ENCODE measurements at places on chromosomes 11 and 22.

DNA sequence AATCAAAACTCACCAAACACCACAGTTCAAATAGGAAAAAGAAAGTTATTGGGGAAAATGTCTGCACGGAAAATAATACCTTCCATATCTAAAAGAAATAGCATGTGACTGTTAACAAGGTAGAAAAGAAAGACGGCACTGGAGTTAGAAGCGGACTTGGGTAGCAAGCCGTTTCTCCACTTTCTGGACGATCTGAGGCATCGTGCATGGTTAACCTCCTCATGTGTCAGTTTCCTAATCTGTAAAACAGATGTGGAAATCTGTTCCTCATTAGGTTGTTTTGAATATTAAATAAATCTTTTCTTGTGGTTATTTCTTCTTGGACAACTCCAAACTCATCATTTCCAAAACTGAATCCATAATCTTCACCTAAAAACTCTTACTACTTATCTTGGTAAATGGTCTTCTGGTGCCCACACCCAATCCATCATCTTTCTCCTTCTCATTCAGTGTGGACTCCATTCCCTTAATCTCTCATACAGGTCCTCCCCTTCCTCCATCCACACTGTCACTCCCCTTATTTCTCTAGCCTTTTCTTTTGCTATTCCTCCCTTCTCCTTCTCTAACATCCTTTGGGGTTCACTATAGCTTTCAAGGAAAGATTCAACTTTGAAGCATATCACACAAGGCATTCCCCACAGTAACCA, 53.5 kb downstream of the VSIG10L2 start:
- DNase-seq, result no peak

- no peak for DNase-seq
These were observed 177.9 kb downstream of the JRKL start for GRCh38 chr11:96567667-96568066.

DNA sequence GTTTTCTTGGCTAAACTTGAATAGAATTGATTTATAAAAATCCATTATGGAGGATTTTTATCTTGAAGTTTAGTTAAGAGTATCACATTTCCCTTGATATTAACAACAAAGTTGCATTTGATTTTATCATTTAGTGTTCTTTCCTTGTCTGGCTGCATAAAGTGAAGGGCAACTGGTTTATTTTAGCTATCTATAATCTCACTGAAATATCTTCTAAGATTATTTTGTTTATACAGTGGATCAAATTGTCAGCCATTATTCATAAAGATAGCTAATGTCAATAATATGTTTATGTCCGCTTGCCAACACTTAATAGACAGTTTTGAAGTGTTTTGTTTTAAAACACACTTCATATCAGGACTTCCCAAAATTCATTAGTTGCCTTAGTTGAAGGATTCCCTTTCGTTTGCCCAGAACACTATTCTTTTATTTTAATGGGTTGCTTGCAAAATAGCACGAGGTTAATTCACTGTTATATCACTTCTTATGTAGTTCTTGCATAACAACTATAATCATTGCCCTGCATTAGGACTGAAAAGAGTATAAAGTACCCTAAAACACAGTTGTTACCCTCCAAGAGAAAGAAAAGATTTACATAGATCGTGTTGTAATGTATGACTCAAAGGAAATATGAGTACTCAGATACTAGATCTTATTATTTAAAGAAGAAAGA, 73.0 kb downstream of the MSANTD4 start:
- no peak for DNase-seq

DNA sequence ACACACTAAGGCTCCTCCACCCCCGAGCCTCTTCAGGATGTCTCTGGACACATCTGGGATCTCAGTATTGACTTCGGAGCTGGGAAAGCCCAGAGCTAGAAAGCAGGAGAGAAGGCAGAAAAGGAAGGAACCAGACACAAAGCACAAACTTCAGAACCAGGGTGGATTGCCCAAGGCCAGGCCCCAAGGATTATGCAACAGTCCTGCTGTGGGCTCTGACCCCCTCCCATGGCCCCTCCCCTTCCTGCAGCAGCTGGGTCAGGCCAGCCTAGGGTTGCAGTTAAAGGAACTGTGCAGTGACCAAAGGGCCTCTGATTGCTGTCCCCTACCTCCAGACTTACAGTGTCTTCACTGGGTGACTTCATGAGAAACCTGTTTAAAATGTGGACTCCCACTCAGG, 5.3 kb downstream of the KCNE3 start:
- DNase-seq, result no peak

DNA sequence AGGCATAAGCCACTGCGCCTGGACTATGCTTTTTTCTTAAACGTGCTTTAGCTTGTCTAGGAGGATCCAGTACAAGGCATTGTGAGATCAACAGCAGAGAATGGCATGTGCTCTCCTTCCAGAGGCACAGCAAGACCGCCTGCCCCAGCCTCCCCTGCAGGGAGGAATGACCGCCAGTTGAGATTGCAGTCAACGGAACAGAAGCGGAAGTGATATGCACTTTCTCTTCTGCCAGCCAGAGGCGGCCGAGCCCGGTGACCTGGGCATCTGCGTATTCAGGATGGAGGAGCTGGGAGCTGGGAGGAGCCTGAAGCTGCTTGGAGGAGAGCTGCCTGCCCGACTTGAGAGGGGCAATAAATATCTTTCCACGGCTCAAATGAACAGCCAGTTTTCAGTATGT, 243.0 kb downstream of the CTTN start:
- no peak for DNase-seq

DNA sequence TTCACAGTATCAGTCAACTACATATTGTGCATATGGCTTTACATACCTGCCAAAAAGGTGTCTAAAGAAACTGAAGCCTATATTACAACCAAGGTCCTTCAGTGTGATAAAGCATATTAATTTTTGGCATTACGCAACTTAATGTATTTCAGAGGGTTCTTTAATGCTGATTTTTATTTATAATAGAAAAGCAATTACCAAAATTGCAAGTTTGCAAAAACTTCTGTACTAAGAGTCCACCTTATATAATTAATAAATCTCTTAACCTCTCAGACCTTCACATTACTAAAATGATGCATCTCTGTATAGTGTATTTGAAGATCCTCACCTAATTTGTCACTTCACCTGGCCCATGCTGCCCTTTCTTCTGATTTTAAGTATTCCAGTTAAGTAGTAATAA, 128.6 kb downstream of the GUCY1A2 start:
- DNase-seq, result no peak

DNA sequence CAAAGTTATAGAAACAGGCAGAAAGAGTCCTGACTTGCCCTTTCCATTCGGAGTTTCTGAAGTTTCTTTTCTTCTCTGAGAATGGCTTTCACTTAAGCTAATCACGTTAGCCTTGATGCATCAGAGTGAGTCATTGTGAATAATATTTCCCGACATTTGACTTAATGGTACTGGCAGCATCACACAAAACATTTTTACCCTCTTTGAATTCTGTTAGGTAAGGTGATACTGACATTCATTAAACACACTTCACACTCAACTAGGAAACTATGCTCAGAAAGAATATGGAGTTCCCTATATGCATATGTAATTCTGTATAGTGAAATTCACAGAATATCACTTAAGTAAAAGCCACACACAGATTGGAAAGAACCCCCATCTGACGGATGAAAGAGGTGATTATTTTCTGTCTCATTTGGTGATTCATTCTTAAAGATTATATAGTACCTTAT, 120.8 kb upstream of the ARHGAP20 start:
- DNase-seq, result no peak

DNA sequence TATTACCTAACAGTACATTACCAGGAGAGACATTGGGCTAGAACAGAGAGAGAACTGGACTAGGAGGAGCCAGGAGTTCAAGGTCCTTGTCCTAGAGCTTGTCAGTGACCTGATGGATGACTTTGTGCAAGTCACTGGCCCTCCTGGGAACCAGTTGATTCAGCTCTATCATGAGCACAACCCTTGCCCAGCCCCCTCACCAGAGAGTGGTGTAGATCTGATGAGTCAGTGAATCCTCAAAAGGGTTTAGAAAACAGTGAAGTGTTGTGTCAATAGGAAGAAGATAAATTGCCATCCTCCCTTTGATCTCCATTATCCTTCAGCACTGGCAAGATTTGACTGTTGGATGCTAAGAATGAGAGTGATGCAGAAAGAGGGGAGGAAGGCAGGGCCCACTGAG, 24.3 kb downstream of the NEU3 start:
- DNase-seq, result no peak

DNA sequence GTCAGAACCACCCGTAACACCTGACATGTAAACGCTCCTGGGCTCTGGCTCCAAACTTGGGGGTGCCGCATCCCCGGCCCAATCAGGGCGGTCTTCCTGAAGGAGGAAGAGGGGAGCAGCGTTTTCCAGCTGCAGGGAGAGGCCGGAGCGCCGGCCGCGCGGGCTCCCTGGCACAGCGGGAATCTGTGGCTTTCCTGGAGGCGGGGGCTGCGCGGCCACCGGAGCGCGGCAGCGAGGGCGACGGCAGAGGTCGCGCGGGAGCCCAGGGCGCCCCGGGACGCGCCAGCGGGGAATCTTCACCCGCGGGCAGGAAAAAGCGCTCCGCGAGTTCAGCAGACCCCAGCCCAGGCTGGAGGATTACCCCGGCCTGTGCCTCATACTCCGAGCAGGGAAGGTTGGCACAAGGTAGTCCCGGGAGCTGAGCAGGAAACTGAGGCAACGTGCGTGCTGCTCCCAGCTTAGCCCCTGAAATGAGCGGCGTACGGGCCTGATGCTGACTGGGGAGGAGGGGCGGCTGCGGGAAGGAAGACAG, 600 bp upstream of the ESAM start:
- DNase-seq, result no peak

- no peak for DNase-seq
These were observed 3.3 kb downstream of the BLID start for GRCh38 chr11:122112470-122113365.

GRCh38 chr22:37762389-37762836, 45.3 kb upstream of the GCAT start:
- DNase-seq, result no peak

DNA sequence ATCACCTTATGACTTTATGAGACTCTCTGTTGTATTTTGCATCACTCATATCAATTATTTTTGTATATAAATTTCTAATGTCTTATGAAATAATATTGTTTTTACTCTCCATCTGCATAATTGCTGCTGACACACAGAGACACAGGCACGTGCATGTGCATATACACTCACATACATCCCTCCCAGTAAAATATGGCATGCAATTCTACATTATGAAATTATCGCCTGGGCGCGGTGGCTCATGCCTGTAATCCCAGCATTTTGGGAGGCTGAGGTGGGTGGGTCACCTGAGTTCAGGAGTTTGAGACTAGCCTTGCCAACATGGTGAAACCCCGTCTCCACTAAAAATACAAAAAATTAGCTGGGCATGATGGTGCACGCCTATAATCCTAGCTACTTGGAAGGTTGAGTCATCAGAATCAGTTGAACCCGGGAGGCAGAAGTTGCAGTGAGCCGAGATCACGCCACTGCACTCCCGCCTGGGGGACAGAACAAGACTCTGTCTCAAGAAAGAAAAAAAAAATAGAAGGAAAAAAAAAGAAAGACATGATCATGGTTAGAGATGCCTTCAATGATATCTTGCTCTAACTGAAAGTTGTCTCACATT, 96.7 kb upstream of the LUZP2 start:
- DNase-seq, result no peak

DNA sequence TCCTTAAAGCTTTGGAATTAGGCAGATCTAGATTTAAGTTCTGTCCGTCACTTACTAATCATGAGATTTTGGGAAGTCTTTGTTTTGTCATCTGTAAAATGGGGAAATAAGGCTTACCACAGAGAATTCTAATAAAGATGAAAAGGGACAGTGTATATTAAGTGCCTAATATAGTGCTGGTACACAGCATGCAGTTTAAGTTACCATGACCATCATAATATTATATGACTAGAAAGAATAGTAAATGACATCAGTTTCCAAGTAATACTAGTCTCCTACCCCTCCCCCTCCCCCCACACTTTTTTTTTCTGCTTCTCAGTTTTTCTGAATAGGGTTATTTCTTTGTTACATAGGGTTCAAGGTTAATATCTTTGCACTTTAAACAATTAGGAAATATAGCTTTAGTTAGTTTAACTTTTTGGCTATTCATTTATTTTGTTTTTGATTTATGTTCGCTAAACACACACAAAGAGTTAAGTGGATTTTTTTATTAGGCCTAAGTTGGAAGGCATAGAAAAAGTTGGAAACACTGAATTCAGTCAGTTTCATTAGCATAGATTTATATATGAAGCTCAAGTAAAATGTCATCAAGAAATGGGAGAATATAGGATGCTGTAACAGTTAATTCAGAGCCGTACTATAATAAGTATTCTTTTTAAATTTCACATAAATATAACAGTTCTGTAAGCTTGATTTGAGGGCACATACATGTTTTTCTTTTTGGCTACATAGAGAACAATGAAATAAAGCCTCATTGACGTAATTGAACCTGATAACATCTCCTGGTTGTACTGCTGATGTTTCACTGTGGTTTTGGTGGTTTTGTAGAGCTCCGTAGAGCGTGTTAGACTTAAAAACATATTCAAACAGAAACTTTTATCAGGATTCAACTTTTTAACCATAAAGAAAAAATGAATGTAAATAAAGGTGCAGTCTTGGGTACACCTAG, 121.2 kb downstream of the PDE3B start:
- DNase-seq, result no peak

GRCh38 chr11:18785411-18785810, 6.2 kb downstream of the PTPN5 start:
- DNase-seq, result no peak

DNA sequence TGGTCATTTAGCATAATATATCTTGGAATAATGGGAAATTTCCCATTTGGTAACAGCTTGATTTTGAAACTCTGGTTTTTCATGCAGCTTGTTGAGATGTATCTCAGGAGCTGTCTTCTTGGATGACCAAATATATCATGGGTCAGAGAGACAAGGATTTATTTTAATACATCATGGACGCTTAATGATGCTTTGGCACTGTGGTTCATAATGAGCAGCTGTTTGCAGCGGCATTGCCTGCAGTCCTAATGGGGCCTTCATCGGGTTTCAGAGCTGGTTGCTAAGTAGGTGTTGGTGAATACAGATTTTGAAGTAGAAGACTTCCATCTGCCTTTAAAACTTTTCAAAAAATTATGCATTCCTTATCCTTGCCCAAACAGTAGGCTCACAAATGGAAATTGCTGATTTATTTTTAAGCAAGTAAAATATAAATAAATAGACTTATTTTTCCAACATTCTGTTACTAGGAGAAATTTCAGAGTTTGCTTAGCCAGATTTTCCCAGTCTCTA, 389.5 kb upstream of the FAT3 start:
- DNase-seq, result no peak

GRCh38 chr11:2891326-2892214, 6.0 kb upstream of the CDKN1C start:
- no peak for DNase-seq

GRCh38 chr11:46972343-46972742, 35.8 kb downstream of the CSTPP1 start:
- DNase-seq, result no peak

- no peak for DNase-seq
These were observed 93.4 kb downstream of the SPON1 start for GRCh38 chr11:14055936-14056335.
